ENCODE measurements at places on chromosomes 4 and X. TPM values are rescaled to one million over a fixed set of nuclear protein-coding genes. Genes with fewer than 3 reads are reported as not detected.
A peak's percentile ranks its signal among the peaks of the same experiment; 100 is the strongest.

Gene HSFX1
- 1.4 TPM for total RNA-seq

Gene MAGEA8
- total RNA-seq: not detected

- H3K27me3 ChIP-seq: peaks cover 2% of the 10 kb centered on the region
- no peak for DNase-seq
- peak overlapping the region; percentile 97 for H3K27ac ChIP-seq
These were observed 965 bp downstream of the PPA2 start for GRCh38 chr4:105472871-105473323.

Gene MGAT4D
- total RNA-seq: not detected

DNA sequence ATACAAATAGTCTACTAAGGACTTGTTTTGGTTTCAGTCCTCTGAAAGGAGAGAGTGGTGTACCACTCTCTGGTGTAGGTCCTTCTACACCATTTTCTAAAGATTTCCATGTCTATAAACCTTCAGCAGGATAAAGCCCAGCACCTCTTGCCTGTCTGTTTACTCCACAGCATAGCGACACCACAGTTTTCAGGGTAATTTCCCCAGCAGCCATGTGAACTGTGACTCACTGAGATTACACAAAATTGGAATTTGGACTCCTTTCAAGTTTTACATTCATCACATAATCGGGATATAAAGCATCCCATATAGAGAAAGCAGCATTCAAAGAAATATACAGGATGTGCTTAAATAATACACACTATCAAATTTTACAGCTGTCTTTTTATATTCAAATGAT is 229.6 kb downstream of the PRDM5 start:
- no peaks in the 10 kb centered on the region for H3K4me1 ChIP-seq
- no peaks in the 10 kb centered on the region for H3K27me3 ChIP-seq
- no peak for DNase-seq
- no peak overlapping the region for H3K27ac ChIP-seq

Gene N4BP2
- 33.5 TPM for total RNA-seq

Gene PNMA6A
- total RNA-seq: 0.97 TPM

- H3K27ac ChIP-seq: no peak overlapping the region
- H3K27me3 ChIP-seq: no peaks in the 10 kb centered on the region
- H3K36me3 ChIP-seq: no peaks in the 10 kb centered on the region
- no peaks in the 10 kb centered on the region for H3K4me1 ChIP-seq
These were observed 16.3 kb upstream of the MAOB start for GRCh38 chrX:43898406-43899035.

GRCh38 chr4:105741548-105741947 is 33.0 kb downstream of the GSTCD start:
- H3K36me3 ChIP-seq: peaks cover 38% of the 10 kb centered on the region
- no peak overlapping the region for H3K27ac ChIP-seq
- H3K4me1 ChIP-seq: no peaks in the 10 kb centered on the region

- DNase-seq: no peak
- no peaks in the 10 kb centered on the region for H3K36me3 ChIP-seq
- no peaks in the 10 kb centered on the region for H3K4me1 ChIP-seq
- H3K27me3 ChIP-seq: peaks cover 2% of the 10 kb centered on the region
- H3K4me3 ChIP-seq: no peak overlapping the region
These were observed 7.4 kb upstream of the ACSL4 start for GRCh38 chrX:109740433-109740809.
